ENCODE measurements at places on chromosomes 1 and 21. TPM values are rescaled to one million over a fixed set of nuclear protein-coding genes. Genes with fewer than 3 reads are reported as not detected.

The AKR7A3 gene
- 0.67 TPM for total RNA-seq

DNA sequence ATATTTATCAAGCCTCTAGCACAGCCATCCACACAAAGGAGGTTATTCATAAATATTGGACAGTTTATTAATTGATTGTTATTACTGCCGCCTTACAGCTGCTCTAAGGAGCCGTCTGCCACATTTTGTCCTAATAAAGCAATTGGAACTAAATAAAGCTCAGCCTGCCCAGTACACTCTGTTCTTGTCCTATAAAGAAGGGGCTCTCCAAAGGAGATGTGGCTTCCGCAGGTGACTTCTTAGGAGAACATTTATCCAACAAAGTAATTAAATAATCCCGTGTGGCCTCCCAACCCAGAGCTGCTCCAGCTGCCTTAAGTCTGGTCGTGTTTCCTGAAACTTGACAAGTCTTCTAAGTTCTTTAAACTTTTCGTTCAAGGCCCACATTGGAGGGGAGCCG is 497.7 kb downstream of the NPHP4 start:
- DNase-seq, result no peak

DNA sequence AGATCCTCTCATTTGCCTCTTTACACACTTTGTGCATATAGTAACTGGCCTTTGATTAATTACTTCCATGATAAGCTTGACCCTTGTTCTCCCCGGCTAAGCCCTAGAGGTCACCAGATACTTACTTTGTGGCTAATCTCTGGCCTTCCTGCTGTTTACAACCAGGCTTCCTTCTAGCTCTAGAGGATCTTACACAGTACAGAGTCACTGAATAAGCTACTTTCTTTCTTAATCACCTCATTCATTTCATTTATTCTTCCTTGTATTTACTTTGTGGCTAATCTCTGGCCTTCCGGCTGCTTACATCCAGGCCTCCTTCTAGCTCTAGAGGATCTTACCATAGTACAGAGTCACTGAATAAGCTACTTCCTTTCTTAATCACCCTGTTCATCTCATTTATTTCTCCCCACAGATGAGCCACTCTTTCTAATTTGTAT is 144.3 kb upstream of the C1orf21 start:
- no peak for DNase-seq

The SELENBP1 gene
- total RNA-seq, result 50.4 TPM

DNA sequence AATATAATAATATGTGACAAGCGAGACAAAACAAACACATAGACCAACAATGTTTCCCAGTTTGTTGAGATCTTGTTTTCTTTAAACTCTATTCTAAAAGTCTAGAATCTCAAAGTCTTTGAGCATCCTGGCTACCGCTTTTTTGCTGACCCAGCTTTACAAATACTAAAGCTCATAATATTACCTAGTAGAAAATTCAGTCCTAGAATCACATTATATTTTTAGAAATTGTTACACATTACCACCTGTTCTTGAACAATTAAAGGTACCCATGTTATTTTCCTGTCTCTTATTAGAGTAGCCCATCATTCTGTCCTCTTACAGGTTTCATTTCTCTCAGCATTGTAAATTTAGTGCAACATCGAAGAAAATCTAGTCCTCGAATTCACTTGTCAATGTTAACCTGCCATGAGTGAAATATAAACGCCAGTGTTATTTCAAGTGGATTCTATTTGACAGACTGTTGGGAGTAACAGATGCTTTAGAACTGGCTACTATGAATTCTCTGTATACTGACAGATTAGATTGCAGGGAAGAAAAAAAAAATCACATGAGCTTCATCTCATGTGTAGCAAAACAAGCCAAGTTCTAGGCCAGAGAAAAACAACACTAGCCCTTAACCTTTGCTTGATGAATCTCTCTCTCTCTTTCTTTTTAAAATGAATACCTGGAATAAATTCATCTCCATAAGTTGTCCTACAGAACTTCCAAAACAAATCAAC is 851.2 kb upstream of the ADAMTS5 start:
- no peak for DNase-seq

DNA sequence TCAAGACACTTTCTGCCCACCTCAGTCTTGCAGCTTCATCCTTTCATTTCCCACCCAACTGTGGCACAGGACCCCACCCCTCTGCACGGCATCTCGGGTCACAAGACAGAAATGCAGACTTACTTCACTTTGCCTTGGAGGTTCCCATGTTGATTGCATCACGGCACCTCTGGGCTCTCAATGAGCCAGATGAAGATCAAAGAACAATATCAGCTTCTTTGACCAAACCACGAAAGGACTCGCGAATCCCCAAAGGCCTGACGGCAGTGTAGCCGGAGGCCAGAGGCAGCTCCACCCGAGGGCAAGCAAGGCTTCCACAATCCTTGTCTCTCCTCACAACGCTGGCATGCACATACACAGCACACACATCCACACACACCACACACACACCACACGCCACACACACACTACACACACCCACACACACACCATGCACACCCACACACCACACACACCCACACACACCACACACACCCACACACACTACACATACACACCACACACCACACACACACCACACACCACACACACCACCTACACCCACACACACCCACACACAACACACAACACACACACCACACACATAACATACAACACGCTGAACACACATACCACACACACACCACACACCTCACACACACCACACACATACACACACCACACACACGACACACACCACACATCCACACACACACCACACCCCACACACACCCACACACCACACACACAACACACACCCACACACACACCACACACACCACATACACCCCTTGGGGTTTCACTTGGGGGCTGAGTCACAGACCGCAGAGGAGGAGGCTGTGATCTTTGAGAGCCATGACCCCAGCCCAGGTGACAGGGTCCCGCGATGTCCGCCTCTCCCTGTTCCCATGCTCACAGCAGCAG is 35.8 kb downstream of the UBASH3A start:
- peak; percentile 68 for DNase-seq

GRCh38 chr1:13478692-13479091 is 35.1 kb downstream of the LRRC38 start:
- DNase-seq, result no peak

The VN1R5 gene
- not detected for total RNA-seq

GRCh38 chr1:20405051-20405754 is 80.8 kb downstream of the CAMK2N1 start:
- DNase-seq, result no peak

GRCh38 chr1:242120432-242120831 is 121.5 kb upstream of the MAP1LC3C start:
- DNase-seq, result no peak

- peak; percentile 90 for DNase-seq
Observed at GRCh38 chr1:153985341-153985912, 712 bp downstream of the RAB13 start.

DNA sequence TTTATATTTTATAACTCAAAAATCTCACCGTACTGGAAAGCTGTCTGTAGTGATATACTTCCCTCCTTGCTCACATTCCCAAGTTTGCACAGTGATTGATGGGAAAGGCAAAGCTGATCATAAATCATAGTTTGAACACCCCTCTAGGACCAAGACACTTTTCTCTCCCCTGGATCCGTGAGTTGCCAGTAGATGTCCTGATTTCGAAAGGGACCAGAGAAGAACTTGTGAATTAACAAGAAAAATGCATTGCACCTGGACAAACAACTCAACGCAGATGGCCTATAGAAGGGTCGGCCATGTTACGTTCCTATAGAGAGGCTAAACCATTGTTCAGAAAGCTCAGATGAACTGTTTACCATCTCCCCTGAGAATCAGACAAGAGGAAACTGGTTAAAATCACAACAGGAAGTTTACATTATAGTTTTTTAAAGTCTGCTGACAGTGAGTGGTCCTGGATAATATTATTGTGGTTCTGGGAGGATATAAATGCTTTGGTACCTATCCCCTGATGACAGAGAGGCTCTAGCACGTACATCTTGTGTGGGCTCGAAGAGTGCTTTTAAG is 124.0 kb upstream of the SLC45A1 start:
- no peak for DNase-seq

DNA sequence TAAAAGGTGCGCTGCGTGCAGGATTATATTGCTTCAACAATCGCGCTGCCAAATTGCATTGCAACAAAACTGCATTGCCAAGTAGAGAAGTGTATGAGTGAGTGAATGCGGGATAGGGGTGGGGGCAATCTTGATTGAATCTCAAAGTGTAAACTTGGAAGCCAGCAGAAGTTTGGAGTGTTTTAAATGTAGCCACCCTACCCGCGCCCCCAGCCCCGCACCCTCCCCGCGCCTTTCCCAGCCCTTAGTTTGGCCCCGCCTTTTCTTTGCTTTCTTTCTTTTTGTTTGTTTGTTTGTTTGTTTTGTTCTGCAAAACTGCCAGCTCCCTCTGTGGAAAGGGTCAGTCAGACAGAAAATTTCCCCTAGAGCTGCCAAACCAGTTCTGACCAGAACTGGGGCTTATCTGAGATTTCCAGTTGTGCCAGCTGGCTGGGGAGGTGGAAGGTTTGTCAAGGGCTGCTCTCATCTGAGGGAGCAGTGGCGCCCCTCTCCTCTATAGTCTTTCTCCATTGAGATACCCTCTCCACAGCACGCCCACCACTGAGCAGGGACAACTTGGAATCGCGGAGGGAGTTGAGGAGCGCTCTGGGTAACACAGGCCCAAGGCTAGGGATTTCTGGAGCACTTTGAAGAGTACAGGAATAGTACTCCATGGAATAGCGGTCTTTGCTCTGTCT is 666 bp upstream of the BEND5 start:
- DNase-seq, result no peak

DNA sequence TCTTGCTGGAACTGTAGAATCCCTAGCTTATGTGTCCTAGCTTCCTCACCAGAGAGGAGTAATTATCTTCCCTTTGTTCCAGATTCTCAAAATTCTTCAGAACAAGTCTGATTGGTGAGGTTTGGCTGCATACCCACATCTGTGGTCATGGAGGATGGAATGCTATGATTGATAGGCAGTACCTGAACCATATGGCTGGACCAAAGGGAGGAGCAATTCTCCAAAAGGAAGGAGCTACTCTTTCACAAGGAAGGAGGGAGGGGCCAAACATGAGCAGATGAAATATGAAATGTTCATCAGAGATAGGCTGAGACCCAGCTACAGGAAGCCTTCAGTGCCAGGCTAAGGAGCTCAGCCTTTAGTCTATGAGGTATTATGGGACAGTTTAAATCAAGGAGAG is 5.0 kb upstream of the RNF19B start:
- DNase-seq, result no peak

- no peak for DNase-seq
Observed at GRCh38 chr1:244235157-244235556, 184.1 kb downstream of the ZBTB18 start.

The AGT gene
- 57.0 TPM for total RNA-seq

The CASQ2 gene
- 98.7 TPM for total RNA-seq

- no peak for DNase-seq
Observed at GRCh38 chr1:85692730-85693314, 15.4 kb downstream of the ZNHIT6 start.

The DCST1 gene
- total RNA-seq, result not detected

The SH2D5 gene
- total RNA-seq, result 0.14 TPM

The PGLYRP4 gene
- total RNA-seq, result not detected

DNA sequence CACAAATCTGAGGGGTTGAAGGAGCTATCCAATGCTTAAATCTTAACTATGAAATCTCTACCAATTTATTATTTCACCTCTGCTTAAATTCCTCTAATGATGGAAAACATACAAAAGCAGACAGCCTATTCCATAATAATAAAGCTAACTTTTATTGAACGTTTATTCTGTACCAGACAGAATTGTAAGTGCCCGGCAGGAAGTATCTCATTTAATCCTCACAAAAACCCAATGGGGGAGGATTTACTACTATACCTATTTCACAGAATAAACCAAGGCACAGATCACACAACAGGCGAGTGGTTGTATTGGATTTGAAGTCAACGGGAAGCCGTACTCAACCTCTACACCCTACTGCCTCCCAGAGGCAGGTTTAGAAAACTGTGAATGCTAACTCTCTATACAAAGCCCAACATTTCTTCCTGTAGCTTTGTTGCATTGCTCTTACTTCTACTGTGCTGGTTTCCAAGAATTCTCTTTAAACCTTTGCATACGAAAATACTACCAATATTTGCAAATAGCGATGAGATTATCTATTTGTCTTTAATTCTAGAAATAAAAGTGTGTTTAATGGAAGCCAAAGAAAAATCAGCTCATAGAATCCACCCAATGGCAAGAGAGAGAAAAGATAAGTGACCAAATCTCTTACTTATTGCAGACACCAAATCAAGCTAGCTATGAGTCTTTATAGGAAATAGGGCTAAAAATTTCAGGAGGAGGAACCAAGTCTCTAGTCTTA is 33.5 kb upstream of the C1orf53 start:
- DNase-seq, result no peak

GRCh38 chr1:215971793-215972441 is 404.8 kb downstream of the KCTD3 start:
- no peak for DNase-seq

DNA sequence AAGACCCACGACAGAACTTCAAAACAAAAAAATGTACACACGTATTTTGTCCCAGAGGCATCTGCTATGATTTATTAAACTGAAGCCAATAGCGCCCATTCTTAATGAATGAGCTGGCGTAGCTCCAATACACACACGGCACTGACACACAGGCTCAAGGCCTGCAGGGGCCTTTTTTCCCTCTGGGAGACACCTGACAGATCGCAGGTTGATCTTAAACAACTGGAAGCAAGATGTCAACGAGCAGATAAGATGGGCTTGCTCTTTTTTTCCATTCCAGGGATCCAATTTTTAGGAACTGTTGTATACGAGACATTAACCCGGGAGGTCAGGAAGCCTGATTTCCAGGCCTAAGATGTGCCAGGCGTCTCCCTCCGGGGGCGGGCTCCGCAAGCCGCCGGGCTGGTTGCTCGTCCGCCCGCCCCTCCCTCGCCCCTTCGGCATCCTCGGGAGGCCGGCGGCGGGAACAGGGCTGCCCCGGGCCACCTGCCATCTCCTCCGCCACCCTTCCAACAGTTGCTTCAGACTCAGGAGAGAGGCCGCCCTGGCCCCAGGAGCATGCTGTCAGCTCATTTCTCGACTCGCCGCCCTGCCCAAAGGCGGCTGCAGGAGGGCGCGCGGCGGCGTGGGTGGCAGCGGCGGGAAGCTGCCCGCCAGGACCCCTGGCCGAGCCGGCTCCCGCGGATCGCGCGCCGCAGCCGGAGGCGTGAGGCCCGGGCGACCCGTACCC is 735 bp downstream of the TTC13 start:
- peak; percentile 84 for DNase-seq

DNA sequence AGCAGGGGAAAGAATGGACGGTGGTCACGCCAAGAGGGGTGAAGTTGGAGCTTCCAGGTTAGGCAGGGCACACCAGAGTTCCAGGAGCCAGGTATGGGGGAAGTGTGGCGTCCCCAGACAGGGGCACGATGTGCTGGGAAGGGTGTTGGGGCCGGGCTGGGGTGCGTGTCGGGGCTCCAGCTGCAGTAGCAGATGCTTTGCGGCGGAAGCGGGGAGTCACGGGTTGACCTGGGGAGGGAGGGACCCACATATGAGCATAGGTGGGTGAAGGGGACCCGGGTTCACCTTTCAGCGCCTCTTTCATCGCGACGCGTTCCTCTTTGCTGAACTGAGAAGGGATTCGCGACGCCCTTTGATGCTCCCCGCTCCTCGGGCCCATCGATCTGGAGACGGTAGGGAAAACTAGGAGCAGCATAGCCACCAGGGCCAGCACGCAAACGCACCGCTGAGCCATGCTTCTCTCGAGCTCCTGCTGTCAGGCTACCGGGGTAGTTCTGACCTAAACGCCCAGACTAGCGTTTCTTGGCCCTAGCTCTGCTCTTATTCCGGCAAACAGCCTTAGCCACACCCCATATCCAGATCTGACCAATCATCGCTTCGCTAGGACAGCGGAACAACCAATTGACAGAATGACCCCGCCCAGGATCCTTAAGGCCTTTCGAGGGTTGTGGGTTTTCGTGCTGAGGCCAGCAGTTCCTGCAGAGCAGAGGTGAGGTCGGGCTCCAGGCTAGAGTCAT is at the start of gene PM20D1:
Gene PM20D1 (minus strand): TSS at position 514 of the 737 bp plus-strand sequence. CDS start 60 bp downstream, at position 454.
- peak; percentile 82 for DNase-seq

The KCNC4 gene
- 9.3 TPM for total RNA-seq

Measured in posterior vena cava (tissue), 2 donors.